ENCODE measurements at places on chromosomes 5 and 9.
A peak's percentile ranks its signal among the peaks of the same experiment; 100 is the strongest.

- DNase-seq = no peak
Observed at GRCh38 chr9:109409773-109410397, 88.2 kb downstream of the PTPN3 start.

- no peak for DNase-seq
Observed at GRCh38 chr9:123753016-123753415, 176.9 kb downstream of the DENND1A start.

- DNase-seq = peak; percentile 48
Observed at GRCh38 chr5:74326571-74327338, 313.8 kb downstream of the ENC1 start.

DNA sequence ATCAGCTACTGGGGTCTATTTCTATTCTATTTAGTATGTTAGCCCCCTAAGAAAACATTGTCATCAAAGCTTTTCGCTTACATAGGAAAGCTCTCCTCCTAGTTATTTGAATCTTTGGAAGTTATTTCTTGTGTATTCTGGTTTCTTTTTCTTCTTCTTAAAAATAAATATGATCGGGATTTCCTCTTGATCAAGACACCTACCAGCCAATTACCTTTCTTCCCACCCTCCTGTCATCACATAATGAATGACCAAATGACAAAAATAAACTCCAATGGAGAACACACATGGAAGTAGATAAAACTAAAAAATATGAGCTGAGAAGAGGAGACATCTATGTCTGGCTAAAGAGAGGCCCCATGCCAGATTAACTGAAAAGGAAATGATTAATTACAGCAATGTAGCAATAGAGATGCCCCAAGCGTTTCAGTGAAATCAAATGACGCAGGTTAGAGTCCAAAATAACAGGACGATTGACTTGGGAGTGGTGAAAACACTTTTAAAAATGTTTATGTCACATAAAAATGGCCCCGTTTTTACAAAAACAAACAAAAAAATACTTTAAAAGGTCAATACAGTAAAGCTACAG lies 59.5 kb upstream of the PCSK1 start:
- DNase-seq = no peak

GRCh38 chr9:94139672-94140417 lies 55.6 kb downstream of the PTPDC1 start:
- no peak for DNase-seq

DNA sequence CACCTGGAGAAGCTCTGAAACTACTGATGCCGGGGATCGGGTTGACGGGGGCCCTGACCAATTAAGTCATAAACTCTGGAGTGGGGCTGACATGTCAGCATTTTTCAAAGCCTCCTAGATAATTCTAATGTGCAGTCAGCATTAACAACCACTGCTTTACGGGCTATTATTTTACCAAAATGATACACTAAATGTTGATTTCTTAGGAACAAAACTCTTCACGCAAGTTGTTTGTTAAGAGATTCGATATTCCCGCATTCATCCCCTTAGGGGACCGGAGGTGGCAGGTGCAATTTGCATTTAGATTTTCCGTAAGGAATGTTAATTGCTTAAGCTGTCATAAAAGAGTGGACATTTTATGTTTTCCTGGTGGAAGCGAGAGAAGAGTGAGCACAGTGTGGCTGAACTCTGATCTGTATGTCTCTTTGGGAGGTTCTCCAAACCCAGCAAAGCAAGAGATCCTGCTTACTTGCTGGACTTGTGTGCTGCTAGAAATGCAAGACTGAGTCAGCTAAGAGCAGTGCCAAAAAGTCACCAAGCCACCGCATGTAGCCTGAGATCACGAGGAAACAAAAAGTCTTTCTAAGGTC lies 77.6 kb downstream of the UGCG start:
- DNase-seq = no peak

DNA sequence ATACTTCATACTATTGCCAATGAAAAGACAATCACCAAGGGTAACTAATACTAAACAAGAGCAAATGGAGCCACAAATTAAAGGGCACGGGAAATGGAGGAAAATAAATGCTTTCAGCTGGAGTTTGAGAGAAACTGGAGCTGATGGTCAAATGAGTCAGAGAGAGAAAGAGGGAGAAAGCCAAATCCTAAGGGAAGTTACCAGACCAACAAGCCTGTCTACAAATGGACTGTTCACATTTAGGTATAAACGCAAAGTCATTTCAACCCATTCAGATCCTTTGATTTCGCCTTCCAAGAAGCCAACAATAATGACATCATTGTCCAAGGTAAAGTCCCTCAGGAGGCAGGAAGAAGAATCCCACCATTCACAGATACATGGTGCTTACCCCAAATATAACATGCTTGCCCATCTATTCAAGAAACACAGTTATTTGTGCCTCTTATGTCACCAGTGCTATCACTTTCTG lies 351.8 kb downstream of the RAB3C start:
- DNase-seq = no peak

DNA sequence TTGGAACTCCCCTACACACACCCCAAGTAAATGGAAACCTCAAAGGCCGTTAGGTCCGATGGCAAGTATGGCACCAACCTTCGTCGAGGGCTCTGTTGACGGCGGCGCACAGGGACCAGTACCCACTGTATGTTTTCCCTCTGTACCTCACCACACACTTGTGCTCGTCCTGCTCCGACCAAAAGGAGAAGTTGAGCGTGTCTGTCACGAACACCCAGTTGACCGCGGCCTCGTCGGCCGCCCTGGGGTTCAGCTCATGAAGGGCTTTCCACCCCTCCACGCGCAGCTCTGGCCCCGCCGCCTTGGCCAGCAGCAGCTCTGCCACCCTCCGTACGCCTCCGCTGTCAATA lies 24.0 kb downstream of the HNRNPK start:
- DNase-seq = peak; percentile 22

DNA sequence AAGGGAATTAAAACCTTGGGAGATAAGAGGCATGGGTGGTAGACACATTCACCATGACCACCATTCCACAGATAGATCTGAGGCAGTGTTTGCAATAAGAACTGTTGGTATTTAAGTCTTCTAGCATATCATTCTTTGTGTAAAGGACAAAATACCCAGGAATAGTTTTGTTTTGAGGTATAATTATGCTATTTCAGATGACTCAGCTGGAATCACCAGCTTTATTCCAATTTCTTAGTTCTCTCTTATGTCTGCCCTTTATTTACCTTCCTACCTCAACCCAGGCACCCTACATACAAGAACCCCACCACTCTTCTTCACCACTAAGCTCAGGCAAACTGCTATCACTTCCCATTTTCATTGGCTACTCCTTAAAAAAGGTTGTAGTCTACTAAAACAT lies 94.7 kb upstream of the TRIO start:
- no peak for DNase-seq

DNA sequence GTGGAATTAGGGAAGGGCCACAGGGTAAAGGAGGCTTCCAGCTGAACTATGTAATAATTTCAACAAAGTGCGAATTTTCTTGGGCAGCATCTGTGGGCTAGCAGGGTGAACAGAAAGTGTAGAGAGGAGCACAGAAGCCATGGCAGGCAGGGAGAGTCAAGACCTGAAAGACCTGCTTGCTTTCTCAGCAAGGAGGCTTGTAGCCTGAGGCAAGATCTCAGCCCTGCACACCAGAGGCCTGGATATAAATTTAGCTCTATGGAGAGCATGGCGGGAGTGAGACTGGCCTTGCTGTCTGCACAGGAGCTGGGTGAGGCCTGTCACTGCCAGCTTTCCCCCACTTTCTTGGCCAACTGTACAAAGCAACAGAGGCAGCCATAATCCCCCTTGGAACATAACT lies 32.1 kb upstream of the SH3TC2 start:
- DNase-seq = no peak

DNA sequence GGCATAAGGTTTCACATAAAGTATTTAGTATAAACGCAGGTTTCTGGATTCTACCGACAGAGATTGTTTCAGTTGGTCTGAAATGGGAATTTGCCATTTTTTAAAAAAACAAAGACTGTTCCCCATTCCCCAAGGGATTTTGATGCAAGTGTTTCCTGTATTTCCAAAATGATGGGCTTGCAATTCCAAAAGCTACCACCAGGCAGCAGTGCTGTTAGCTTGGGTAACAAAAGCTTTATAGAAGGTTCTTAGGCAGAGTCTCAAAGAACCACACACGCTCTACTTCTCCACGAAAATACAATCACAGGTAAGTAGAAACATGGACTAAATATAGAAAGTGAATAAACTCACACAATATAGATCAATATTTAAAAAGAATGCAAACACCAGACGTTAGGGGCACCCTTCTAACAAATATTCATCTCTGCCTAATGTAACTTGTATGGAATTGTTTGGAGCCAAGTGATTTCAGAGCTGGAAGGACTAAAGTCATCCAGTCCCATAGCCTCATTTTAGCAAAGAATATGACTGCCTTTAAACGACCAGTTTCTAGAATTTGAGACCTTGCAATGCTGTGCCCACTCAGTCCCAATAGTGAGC lies 154.3 kb downstream of the SPOCK1 start:
- peak; percentile 2 for DNase-seq

DNA sequence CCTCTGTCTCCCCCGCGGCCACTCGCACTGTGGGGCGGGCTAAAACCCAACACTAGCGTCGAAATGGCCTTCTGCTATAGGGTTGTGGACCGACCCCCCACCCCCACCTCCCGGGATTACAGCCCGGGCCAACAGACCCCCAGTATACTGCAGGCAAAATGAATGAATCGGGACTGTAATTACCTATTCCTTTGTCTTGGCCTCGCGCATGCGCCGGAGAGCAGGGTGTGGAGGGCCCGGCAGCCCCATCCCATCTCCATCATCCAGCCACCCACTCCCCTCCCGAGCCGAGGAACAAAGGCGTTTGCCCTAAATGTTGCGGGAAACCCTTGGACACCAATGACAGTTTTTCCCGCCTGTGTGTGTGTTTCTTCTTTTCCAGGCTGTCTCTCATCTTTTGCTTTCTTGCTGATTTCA lies 1.6 kb downstream of the BASP1 start:
- no peak for DNase-seq

GRCh38 chr9:38171538-38171884 lies 102.5 kb upstream of the SHB start:
- DNase-seq = no peak

DNA sequence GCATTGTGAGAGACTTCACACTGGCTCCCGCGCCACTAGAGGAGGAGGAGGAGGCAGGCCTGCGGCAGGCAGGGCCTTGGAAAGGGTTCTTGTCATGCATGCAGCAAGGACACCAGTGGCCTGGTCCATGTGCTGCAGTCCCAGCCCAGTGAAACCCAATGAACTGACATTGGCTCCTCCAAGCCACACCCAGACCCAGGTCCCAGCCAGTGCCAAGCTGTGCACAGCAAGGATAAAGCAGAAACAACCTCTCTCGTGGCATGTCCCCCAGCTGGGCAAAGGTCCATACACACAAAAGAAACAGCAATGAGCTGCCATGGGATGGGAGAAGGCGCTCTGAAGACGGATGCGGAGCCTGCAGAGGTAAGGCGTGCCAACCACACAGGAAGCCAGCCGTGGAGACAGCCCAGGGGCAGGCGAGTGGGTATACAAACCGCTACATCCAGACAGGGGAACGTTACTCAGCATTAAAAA lies 89.2 kb downstream of the SEMA4D start:
- DNase-seq = peak; percentile 77

DNA sequence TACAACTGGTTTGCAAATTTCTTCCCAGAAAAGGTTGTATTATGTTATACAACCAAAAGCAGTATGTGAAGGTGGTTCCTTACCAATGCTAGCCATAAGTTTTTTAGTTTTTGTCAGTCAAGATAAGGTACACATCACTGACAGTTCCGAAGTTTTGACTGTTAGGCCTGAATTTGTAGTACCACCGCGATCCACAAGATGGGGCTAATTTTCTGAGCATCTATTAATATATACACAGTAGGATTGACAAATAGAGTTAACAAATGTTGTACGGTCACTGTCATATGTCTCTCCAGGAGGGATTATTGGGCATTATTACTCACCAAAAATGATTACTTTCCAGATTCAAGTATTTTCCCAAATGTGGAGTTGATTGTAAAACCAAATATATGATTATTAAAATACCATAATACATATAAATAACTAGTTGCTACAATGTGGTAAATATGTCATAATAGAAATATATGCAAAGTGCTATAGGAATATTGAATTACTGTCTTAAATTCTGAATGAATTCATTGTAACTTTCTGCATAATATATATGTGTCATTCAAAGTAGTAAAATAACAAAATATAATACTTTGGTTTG lies 28.4 kb upstream of the LRRC19 start:
- peak; percentile 39 for DNase-seq

GRCh38 chr5:163534492-163535094 lies 29.2 kb downstream of the MAT2B start:
- no peak for DNase-seq

GRCh38 chr9:24071716-24072115 lies 245.7 kb upstream of the ELAVL2 start:
- no peak for DNase-seq
